ENCODE measurements at places on chromosomes 4 and X. TPM values are rescaled to one million over a fixed set of nuclear protein-coding genes. Genes with fewer than 3 reads are reported as not detected.

Gene SCML2
- total RNA-seq: 8.7 TPM

Gene HELT
- not detected for total RNA-seq

Gene PF4V1
- total RNA-seq: not detected

Gene SNCA
- total RNA-seq: 52.7 TPM

Gene FRAS1
- total RNA-seq: 28.4 TPM

Gene PFKFB1
- total RNA-seq: 0.45 TPM

Gene LGI2
- total RNA-seq: 5.5 TPM

Gene DSPP
- total RNA-seq: 0.09 TPM

Gene GPM6B
- total RNA-seq: 308 TPM

Gene USP26
- not detected for total RNA-seq

Gene REELD1
- total RNA-seq: not detected

Gene CT45A10
- not detected for total RNA-seq

Gene FAM9C
- total RNA-seq: not detected

Gene SRPK3
- total RNA-seq: 0.18 TPM

Gene DCHS2
- total RNA-seq: 12.2 TPM

Gene IQCM
- not detected for total RNA-seq

Gene HTN3
- not detected for total RNA-seq

Gene CHRDL1
- total RNA-seq: 24.4 TPM

Gene ZFX
- total RNA-seq: 68.5 TPM

Gene SUPT20HL2
- total RNA-seq: not detected

Gene QRFPR
- total RNA-seq: 4.2 TPM

Gene RHOXF1
- not detected for total RNA-seq

Gene SYNPO2
- total RNA-seq: 8.8 TPM

Gene SLC4A4
- total RNA-seq: 29.7 TPM

Gene TMEM271
- 4.4 TPM for total RNA-seq

Gene GPR119
- total RNA-seq: not detected

Gene TSR2
- 7.2 TPM for total RNA-seq

Gene BBS7
- 44.0 TPM for total RNA-seq

Gene GAGE1
- not detected for total RNA-seq

Gene ADGRG2
- 0.82 TPM for total RNA-seq

Gene HELQ
- total RNA-seq: 11.3 TPM

Gene DNASE1L1
- 5.1 TPM for total RNA-seq

Gene ADH1C
- total RNA-seq: 1.1 TPM

Gene CCNB3
- 0.82 TPM for total RNA-seq

Gene GYG2
- total RNA-seq: 11.1 TPM

Gene TEC
- 0.73 TPM for total RNA-seq

Gene RASSF6
- 0.09 TPM for total RNA-seq

Gene ADAMTS3
- 13.8 TPM for total RNA-seq

Gene POU3F4
- total RNA-seq: 6.8 TPM

Gene CXorf49B
- not detected for total RNA-seq

Gene NUDT11
- 41.6 TPM for total RNA-seq

Gene NSD2
- 119 TPM for total RNA-seq

Gene PGRMC1
- total RNA-seq: 149 TPM

Gene UGT2B15
- not detected for total RNA-seq

Gene FNIP2
- total RNA-seq: 42.0 TPM

Gene SORBS2
- total RNA-seq: 90.4 TPM

Gene TGIF2LX
- total RNA-seq: not detected

Gene RNF175
- 14.5 TPM for total RNA-seq

Gene MTMR8
- total RNA-seq: 6.4 TPM

Gene BANK1
- total RNA-seq: 0.54 TPM

Gene SAGE1
- total RNA-seq: not detected

Gene MAGEA4
- total RNA-seq: not detected

Gene ATP1B4
- total RNA-seq: not detected

Gene NEXMIF
- 32.1 TPM for total RNA-seq

Gene POF1B
- total RNA-seq: 0.09 TPM

Gene GAGE12E
- not detected for total RNA-seq

Gene PPEF1
- 2.1 TPM for total RNA-seq

Gene PRKG2
- 2.3 TPM for total RNA-seq

Measured in cerebellum (tissue), 4 donors.